ENCODE measurements at places on chromosomes 2 and 18.

GRCh38 chr2:232885264-232885961 lies 15.3 kb downstream of the SNORC start:
- DNase-seq, result no peak

DNA sequence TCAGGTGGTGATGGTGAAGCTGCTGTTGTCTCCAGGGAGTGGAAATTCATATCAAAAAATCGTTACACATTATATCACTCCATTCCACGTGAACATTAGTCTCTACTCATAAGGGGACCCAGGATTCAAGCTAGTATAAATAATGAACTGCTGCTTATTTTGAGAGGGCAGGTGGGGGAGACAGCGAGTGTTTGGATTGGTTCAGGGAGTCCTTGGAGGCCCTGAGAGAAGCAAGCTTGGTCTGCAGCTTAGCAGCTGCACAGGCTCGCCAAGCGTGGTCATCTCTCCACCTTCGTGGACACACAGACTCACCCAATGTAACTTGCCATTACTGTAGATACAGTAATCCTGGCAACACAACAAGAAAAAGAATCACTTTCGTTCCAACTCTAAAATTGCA lies 177.6 kb downstream of the ZNF521 start:
- DNase-seq, result no peak

- no peak for DNase-seq
Observed at GRCh38 chr2:45943219-45944044, 292.0 kb downstream of the PRKCE start.

DNA sequence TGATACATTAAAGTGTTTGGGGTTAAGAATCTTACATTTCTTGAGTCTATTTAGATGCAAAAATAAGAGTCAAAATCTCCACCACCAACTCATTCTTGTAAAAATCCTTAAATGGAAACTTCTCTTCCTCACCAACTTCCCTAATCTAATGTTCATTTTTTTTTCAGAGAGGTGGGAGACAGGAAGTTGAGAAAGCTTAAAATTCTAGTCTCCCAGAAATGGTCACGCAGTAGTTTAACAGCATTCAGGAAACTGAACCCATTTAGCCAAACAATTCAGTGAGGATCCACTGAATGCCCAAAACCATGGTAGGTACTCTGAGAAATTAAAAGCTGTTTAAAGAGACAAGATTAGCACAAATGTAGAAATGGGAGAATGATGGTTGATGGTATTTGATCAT lies 69.0 kb downstream of the TXNL1 start:
- no peak for DNase-seq

GRCh38 chr2:233848276-233848675 lies 6.1 kb downstream of the HJURP start:
- no peak for DNase-seq

DNA sequence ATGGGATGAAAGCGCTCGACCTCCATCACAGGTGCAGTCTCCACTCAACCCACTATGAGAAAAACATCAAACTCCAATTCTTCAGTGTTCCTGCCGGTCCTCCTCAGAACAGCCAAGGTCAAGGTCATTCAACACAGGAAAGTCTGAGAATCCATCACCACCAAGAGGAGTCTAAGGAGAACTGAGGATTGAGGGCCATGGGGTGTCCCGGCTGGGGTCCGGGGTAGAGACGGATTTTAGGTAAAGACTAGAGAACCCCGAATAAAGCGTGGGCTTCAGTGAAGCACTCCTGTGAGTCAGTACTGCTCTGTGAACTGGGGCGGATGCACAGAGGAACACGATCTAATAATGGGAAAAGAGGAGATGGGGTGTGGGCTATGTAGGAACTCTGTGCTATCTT lies 41.8 kb downstream of the PTGR3 start:
- no peak for DNase-seq

DNA sequence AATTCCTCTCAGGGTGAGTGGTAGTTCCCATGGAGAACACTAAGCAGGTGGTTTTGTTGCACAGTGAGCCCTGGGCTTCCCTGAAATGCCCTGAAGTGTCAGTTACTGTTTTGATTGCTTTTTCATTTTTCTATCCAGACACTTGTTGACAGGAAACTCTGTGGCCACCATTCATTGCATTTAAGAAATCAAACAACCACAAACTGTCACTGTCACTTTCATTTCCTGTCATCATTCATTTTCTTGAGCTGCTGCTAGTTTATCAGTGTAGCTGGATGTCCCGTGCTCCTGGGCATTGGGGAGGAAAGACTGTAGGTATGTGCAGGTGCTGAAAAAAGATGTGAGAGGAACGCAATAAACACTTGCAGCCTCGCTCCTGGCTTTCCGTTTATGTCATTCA lies 891.6 kb upstream of the ZEB2 start:
- DNase-seq, result no peak

GRCh38 chr2:173823543-173823939 lies 141.6 kb downstream of the SP3 start:
- no peak for DNase-seq

DNA sequence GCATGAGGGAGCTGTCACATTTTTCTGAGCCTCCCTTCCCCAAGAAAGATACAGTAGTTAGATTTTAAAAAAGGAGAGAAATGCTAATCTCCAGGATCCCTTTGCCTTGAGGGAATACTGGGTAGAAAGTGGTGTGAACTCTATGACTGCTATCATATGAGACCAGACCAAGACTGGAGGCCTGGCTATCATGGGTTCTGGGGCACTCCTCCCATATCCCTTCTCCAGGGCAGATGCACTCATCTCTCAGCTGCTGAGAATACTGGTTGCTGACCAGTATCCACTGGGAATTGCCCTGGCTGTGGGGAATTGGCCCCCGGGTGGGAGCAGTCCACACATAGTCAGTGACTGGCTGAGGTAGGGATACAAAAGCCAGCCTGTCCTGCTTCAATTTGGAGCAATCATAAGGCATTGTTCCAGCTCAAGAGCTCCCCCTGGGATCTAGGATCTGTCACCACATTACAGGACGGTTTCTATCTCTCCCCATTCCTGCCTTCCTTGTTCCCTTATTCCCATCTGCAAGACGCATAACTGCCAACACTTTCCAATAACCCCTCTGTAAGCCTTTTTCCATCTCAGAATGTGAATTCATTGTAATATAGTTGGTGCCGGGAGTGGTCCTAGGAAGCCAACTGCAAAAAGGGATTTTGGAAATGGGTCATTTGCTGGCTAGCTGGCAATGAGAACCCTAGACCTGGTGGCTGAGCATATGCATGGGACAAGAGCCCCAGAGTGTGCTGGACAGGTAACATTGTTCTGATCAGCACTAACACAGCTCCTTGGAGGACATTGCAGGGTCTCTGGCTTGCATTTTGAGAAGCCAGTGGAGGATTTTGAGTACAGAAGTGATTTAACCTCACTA lies 35.4 kb upstream of the REEP1 start:
- DNase-seq, result peak; percentile 91

DNA sequence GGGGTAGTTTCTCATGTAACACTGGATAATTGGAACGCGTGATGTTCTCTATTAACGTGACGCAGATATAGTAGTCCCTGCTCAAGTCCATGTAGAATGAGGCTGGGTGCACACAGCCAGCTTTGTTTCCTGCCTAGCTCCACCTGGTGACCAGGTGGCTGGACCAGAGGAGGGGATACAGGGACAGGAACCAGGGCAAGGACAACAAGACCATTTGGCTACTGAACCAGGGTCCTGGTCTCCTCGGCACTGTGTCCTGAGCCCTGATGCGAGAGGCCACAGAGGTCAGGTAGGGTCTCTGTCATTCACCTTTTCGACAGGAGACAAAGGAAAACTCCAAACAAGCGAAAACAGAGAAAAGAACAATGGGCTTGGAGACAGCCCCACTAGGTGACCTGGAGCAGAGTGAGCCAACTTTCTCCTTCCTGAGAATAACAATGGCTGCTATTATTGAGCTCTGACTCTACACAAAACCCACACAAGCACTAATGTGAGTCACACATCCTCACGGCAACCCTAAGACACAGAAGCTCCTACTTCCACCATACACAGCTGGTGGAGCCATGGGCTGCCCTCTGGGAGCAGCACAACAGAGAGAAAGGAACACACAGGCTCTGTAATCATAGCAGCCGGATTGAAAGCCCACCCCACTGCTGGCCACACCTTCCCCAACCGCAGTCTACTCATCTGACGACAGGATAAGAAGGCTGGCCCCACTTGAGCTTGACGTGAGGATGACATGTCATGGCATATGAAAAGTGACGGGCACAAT lies 67.3 kb upstream of the TEX51 start:
- DNase-seq, result peak; percentile 87

GRCh38 chr18:40056079-40056692 lies 1898.8 kb upstream of the PIK3C3 start:
- no peak for DNase-seq

DNA sequence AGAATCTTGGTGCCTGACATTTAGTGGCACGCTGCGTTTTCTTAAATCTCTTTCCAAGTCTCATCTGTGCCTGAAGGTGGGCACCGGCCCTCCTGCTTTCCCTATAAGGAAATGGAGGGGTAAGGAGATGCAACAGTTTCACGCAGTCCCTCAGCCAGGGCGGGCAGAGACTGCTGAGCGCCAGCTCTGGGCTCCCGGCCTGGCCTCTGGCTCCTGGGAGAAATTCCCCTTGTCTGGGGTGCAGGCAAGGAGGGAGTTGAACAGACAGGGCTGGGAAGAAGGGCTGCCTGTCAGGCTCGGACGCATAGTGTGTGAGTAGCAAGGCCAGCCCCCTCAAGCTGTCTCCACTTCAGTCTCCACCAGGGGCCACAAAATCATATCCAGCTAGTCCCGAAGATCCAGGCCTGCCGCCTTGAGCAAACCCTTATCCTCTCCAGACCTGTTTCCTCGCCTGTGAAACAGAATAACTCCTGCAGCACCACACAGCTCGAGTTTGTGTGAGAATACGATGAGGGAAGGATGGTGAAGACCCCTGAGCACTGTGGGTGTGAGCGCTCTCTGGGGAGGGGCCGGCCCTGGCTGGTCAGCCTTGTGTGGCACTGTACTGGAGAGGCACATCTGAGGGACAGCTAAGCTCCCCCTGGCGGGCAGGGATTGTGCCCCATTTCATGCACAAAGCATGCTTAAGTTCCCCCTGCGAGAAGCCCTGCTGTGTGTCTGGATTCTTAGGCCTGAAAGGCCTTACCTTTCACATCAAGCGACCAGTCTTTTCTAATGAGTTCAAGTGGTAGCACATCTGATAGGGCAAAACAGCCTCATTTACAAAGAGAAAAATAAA lies 33.8 kb downstream of the SDC1 start:
- DNase-seq, result peak; percentile 66

DNA sequence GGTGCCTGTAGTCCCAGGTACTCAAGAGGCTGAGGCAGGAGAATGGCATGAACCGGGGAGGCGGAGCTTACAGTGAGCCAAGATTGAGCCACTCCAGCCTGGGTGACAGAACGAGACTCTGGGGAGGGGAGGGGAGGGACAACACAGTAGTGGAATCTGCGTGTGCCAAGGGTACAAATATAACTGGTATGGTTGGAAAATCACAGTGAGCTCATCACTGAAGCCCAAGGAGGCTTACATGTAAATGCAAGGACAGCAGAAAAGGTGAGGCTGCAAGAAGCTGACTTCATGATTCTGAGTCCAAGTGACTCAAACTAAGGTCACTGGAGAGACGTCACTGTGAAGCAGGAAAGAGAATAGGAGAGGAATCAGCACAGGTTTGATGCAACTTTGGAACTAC lies 9.2 kb downstream of the SEPTIN10 start:
- no peak for DNase-seq

GRCh38 chr2:201929281-201930026 lies 104.2 kb upstream of the FZD7 start:
- no peak for DNase-seq

- no peak for DNase-seq
Observed at GRCh38 chr18:56202678-56203077, 435.7 kb downstream of the TXNL1 start.

GRCh38 chr2:66724241-66724640 lies 289.3 kb downstream of the MEIS1 start:
- no peak for DNase-seq

- DNase-seq, result no peak
Observed at GRCh38 chr18:79000997-79001396, 21.4 kb downstream of the SALL3 start.

DNA sequence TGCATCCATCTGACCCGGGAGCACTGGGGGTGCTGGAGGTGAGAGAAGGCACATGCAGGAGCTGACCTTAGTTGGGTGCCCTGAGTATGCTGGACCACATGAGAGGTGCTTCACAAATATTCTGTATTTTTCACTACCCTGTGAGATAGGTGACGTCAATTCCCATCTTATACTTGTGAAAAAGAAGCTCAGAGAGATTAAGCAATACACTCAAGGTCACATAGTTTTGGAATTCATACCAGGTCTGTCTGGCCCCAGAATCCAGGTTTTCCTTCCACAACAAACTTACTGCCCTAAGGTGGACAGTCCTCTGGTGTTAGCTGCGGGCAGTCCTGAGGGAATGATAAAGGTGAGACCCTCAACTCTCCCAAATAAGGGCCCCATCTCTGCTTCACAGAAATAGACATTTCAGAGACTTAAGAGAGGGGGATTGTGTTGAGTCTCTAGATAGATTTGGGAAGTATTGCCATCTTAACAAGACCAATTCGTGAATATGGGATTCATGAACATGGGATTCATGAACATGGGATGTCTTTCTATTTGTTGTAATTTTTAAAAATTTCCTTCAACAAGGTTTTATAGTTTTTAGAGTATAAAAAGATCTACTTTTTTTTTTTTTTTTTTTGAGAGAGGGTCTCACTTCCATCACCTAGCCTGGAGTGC lies 64.0 kb upstream of the SMAD7 start:
- DNase-seq, result no peak

DNA sequence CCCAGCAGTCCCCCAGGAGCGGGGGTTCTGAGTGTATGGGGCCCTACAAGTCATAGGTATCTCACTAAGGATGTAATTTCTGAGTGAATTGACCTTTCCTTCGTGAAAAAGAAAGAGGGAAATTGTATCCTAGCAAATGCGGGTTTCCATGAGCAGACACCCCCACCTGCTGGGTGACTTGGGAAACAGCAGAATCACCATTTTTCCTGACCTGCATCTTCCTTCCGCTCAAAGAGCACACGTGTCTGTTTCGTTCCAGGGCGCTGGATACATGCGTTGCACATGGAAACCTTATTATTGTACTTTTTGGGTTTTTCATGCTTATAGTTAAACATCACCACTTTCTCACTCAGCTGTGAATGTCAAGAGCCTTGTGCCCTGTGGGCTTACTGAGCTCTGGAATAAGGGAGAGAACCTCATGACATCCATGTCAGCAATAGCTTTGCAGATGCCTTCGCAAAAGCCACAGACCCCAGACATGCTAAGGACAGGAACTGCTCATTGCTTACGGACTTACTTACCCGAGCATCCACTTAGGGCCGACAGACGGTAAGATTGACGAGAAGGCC lies 132.8 kb downstream of the TPO start:
- peak; percentile 69 for DNase-seq

All from SK-MEL-5 (cell line).